Inflammatory macrophage (primary cell): ENCODE measurements at places on chromosomes 7 and 10.

- DNase-seq = no peak
Measured at GRCh38 chr10:97102441-97102840, 83.3 kb downstream of the SLIT1 start.

- no peak for DNase-seq
Measured at GRCh38 chr7:50714857-50715256, 67.8 kb downstream of the GRB10 start.

DNA sequence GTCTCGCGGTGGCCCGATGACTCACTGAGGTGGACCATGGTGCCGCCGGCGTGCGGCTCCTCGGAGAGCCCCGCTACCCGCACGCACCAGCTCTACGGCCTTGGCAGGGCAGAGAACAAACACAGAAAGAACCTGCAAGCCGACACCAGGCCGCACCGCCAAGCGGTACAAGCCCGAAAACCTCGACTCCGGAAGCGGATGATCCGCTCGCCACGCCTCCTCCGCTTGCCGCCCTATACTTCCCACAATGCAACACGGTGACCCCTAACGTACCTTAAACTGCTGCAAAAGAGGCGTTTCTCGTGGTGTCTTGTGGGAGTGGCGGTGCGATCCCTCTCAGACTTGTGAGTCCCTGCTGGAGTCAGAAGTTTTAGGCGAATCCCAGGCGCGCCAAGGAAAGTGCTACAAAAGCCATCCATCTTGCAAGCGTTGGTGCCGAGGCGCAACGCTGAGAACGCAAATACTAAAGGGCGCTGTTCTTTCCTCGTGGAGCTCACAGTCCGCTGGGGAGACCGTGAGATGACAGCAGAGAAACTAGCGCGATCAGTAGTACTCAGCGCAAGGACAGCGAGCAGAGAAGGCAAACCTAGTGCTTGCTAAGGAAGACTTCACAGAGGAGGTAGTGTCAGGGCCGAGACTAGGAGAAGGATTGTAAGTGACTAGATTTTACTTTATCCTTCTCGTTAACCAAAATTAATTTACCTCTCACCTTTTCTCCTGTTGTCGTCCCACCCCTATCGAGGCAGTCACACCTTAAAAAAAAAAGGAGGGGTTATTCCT is at the start of gene MRPS16:
TSS of gene MRPS16 (minus strand) at position 200 of the 780 bp plus-strand sequence. CDS start at position 38, 162 bp downstream.
- peak; percentile 96 for DNase-seq

GRCh38 chr7:133638857-133639256 is 386.0 kb downstream of the EXOC4 start:
- no peak for DNase-seq
